CD8-positive, alpha-beta memory T cell (primary cell): ENCODE measurements at places on chromosomes 2 and 18.

DNA sequence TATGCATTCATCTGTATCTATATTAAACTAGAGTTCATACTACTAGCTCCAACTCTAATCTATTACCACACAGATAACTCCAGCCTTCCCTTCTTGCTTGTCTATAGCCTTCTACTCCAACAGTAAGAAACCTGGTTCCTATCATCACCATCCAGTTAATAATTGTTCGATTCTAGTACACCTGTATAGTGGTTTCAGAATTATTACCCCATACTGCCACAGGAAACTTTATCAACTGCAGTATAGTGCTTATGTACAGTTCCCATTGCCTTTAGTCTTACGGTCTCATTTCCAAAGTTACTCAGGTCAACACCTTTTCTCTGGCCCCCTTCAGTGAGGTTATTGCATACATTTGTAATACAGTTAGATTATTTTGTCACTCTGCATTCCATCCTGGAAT lies 14.5 kb downstream of the METTL8 start:
- DNase-seq = no peak

DNA sequence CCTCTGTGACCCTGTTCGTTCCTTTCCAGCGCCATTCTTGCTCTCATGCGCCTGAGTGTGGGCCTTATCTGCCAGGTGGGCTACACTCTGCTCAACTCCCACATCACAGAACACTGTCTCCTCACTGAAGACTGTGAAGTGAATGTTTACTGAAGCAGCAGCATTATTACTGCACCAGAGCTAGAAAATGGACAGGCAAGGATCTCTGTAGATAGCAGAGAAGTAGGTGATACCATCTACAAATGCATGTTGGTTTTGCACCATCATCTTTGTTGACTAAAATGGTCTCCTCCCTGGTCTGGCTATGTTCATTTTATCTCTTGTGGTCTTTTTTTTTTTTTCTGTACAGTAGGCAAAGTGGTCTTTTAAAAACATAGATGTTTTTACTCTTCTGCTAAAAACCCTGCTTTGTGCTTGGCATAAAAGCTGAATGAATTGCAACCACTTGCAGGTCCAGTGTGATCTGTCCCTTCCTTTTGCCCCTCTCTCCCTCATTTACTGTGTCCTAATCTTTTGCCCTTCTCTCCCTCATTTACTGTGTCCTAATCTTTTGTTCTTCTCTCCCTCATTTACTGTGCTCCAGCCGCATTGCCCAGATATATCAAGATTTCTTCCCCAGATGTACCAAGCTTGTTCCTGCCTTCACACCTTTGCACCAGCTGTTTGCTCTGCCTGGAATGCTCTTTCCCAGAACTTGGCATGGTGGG lies 35.4 kb downstream of the BABAM2 start:
- DNase-seq = no peak

DNA sequence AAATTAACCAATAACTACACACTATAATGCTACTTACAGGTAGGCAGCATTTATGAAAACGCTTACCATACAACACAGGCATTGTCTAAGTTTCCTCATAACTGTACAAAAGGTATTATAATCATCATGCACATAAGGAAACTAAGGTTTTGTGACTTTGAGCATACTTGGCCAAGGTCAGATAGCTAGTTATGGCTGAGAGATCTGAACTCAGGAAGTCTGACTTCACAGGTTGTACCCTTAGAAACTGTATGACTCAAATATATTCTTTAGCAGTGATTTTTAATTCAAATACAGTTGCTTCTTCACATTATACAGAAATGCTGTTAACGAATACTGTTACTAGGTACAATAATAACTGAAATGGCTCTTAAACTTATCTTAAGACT lies 89.3 kb downstream of the TRIP12 start:
- DNase-seq = no peak

- DNase-seq = peak; percentile 16
These were observed at the start of gene ASAP2 for GRCh38 chr2:9205963-9206948. ASAP2 (plus strand) TSS chr2:9206812; CDS start chr2:9207105, 293 bp downstream.

GRCh38 chr18:23890589-23890988 lies 124.0 kb upstream of the TTC39C start:
- no peak for DNase-seq

GRCh38 chr18:56988022-56988421 lies 158.9 kb upstream of the BOD1L2 start:
- DNase-seq = no peak

DNA sequence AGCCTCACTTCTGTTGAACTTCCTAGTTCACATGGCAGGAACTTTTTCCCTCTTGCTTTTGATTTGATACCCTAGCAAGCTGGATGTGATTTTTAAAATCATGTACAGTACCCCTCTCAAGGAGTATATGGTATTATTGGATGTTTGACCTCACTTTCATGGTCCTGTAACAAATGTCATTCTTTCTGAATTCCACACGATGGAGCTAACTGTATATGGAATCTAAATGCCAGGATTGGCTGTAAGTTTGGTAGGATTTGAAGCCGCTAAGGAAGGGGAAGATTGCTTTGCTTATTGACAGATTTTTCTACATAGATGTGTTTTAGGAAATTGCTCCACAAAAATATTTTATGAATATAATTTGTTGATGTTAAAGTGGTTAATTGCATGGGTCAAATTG lies 18.3 kb downstream of the MAIP1 start:
- DNase-seq = no peak
